ENCODE measurements at places on chromosomes 5 and 9.

DNA sequence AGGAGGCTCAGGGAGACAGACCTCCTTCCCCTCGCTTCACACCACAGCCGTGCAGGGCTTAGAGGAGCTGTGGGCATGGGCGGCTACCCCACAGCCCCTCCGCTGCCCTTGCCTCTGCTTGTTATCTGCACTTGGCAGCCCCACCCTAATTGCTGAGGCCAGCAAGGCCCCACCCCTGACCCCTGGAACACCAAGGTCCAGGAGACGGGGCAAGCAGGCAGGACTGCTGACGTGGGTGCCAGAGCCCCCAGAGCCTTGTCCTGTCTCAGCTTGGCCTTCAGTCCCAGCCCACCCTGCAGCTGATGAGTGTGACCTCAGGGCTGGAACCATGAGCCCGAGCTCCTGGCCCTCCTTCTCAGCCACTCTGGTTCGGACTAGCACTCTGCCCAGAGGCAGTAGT, 29.1 kb upstream of the NEURL1B start:
- DNase-seq = no peak

GRCh38 chr5:84650429-84650828, 265.7 kb upstream of the EDIL3 start:
- no peak for DNase-seq

DNA sequence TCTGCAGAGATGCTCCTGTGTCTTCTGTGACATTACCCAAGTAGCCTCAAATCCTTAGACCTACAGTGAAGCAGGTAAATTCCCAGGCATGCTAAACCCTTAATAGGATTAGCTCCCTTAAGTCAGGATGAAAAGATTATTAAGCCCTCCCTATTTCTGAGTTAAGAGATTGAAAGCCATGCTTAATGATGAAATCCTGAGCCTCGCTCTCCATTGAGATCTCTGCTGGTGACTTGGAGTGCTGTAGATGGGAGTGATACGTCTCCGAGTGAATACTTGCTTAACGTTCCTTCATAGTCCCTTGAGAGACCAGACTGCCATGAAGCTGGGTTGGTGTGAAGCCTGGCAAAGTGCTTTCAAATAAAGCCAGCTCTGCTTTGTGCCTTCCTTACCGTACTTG, 34.2 kb downstream of the AOPEP start:
- DNase-seq = no peak

DNA sequence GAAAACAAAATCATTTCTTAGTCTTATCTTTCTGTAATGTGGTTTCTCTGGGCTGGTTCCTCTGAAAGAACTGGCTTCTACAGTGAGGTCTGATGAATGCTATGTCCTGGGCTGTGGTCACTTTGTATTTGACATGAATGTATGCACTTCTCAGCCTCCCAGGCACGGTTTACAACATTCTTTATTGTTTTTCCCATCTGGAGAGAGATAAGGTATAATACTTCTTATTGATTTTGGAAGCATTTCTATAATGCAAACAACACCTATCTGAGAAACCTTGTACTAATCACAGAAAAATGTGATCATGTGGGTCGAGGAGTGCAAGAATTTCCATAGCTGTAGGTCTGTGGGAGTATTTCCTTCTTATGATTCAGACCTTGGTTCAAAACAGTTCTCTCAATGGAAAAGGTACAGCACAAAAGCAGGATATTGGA, 46.9 kb downstream of the ACTBL2 start:
- DNase-seq = no peak

- DNase-seq = no peak
Observed at GRCh38 chr9:97237311-97237786, 70.1 kb upstream of the CCDC180 start.

- no peak for DNase-seq
Observed at GRCh38 chr5:67214707-67215447, 18.3 kb upstream of the CD180 start.

DNA sequence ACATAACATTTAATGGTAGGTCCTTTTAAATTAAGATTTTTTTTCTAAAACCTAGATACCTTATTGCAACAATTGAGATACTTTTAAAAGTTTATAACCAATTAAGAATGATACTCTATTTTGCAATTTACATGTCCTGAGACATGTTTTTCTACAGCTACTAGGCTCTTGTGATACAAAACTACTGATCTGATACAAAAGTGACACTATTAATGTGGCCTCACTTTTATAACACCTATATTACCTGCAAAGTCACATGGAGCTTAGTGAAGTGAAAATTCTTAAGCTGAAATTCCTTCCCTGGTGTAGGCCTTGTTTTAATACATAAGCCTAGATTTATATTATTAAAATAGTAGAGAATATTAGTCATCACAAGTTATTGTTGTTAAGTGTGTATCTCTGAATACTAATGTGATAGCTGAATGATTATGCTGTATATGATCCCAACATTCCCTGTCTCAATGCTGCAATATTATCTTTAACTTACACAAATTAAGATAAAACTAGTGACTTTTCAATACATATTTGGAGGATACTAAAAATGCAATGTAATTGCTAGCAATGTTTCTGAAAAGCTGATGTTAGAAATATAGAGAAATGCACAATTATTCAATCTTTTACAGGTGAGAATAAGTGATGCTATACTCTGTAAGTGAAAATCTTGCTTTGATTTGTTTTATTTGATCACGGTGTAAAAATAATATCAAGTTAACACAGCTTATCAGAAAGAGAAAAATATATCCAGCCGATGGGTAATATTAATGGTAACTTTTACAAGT, 2.6 kb downstream of the NFIB start:
- DNase-seq = no peak

GRCh38 chr5:125411744-125412560, 665.5 kb upstream of the ZNF608 start:
- no peak for DNase-seq

DNA sequence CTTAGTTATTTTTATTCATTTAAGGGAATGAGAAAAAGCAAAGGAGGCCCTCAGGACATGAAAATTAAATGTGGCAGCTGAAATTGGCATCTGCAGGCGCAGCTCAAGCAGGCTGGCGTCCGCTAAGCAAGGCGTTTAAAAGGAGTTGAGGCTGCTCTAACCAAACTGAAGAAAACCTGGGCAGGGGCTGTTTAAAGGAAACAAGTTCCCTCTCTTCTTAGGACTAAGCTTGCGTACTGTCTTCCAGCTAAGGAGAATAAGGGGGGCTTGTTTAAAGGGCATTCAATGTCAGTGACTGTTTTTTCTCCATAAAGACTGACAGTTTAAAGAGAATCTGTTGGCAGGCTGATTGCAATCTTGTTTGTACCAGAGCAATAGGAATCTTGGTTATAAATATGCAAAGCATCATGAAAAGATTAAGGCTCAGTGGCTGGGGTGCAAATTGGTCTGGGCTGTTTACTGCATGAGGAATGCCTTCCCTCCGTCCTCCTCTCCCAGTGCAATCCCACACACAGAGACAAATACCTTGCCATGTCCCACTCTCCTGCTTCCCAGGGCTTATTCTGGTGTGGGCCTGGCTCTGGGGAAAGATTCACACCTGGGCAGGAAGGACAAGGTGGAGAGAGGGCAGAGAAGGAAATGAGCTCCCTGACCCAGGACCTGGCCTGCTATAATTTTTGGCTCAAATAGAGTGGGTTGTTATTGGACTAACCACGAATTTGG, 85.9 kb upstream of the LIFR start:
- no peak for DNase-seq

- no peak for DNase-seq
Observed at GRCh38 chr5:22460189-22460588, 393.0 kb downstream of the CDH12 start.

- no peak for DNase-seq
Observed at GRCh38 chr5:172319708-172320441, 36.3 kb upstream of the UBTD2 start.

- no peak for DNase-seq
Observed at GRCh38 chr5:52661903-52662595, 125.7 kb upstream of the ITGA1 start.

DNA sequence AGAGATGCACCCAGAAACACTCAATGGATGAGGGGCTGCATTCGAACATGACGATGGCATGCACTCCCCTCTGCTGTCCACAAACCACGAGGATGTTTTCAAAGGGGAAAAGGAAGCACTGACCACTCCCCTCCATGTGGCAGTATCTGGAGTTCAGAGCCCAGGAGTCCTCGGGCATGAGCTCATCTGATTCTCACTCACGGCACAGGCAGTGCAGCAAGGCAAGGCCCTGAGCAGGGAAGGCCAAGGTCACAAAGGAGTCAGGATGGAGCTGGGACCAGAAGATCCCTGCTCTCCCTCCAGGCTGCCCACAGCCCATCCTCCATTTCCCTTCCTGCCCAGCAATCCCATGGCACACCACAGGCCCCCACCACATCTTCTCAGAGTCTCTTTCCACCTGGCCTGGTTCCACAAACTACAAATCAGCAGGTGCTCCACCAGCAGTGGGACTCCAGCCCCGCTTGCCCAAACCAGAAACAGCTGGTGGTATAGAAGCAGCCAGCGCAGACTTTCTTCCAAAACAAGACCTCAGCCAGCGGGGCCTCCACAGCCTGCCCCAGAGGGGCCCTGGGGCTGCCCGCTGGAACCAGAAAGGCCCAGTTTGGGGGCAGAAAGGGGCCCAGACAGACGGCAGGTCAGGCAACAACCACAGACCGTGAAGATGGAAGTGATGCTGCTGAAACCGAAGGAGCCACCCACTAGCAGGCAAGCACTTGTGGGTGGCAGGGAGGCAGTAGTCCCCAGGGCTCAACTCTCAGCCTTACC, 12.2 kb downstream of the TNIP1 start:
- peak; percentile 59 for DNase-seq

DNA sequence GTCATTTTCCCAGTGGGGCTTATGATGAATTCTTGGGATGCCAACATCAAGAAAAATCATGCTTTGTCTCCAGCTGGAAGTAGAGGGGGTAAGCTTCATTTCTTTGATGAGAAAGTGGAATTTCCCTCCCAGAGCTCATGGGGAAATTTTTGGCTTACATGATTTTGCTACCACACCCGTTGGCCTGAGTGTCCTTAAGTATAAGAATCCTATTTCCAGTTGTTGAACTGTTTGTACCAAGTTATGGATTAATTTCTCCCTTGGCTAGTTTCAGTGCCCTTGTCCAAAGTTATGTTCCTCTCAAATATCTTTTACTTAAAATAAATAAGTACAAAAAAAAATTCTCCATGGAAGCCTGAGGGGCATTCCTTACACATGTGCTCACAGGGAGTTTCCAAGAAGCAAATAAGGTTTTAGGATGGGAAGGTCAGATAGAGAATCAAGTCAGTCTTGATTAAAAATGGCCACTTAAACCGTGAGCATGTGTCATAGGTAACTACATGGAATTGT, 82.3 kb downstream of the PTCD2 start:
- no peak for DNase-seq

- no peak for DNase-seq
Observed at GRCh38 chr5:32646061-32646969, 61.0 kb downstream of the SUB1 start.

DNA sequence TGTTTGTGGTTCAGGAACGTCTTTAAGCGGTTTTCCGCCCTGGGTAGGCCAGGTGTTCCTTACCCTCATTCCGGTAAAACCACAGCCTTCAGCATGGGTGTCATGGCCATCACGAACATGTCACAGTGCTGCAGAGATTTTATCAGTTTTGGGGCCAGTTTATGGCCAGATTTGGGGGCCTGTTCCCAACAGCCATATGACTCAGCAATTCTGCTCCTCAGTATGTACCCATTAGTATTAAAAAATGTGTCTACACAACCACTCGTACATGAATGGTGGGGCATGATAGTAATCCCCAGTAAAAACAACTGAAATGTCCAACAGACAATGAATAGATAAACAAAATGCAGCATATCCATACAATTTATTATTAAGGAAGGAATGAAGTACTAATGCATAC, 51.9 kb upstream of the TTC23L start:
- DNase-seq = no peak

DNA sequence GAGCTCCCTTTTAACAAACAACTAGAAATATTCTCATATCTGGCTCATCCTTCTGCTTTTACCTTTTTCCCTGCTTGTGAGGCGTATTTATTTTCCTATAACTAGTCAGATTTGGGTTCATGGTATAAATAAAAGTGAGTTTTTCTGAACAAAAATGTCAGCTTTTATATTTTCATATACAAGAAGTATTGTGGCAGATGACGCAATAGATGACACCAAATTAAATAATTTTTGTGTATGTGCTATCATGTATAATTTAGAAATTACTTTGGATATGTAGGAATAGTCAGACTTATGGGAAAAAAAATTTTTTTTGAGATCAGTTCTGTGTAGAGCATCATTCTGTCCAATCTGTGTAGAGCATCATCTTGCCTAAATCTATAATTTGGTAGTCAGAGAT, 45.7 kb upstream of the SLC27A6 start:
- DNase-seq = no peak

GRCh38 chr9:110255463-110256379, 586 bp downstream of the TXN start:
- peak; percentile 66 for DNase-seq

GRCh38 chr5:107325866-107326265, 344.9 kb downstream of the EFNA5 start:
- no peak for DNase-seq

DNA sequence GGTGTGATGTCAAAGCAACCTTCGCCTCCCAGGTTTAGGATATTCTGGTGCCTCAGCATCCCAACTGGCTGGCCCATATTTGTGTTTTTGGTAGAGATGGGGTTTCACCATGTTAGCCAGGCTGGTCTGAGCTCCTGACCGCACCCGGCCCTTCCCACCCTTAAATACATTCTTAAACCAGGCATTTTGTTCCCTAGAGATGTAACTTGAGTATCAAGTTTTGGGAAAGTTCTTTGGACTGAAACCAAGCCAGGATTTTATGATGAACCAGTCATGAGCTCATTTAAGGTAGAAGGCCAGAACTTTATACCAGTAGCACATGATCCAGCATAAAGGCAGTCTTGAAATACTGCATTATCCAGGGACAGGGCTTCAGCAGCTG, 3.5 kb downstream of the RPL7A start:
- DNase-seq = no peak

DNA sequence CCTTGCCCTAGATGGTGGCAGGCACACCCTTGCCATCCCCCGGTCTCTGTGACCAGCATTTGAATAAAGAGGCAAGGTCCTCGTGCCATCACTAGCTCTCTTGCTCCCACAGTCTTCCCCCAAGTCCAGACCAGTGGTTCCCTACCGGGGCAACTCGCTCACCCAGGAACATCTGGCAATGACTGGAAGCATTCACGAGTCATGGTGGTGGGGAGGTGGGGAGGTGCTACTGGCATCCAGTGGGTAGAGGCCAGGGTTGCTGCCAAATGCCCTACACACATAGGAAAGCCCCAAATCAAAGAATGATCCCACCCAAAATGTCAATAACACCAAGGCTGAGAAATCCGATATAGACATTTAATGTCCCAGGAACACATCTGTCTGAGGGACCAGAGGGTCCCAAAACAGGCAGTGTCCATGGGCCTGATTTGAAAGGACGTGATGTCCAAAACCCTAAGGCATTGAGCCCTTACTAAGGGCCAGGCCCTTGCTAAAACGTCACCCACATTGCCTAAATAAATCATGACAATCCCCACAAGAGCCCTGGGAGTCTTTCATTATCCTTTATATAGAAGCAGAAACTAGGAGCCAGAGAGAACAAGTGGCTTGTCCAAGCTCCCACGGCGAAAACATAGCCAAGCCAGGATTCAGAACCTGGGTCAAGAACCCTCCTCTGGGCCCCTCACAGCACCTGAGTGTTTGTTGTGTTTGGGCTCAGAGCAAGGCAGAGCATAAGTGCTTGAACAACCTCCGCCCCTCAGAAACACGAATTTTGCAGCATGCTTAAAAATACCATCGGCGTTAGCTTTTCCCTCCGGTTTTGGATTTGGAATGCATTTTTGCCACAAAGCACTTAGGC, 119.3 kb upstream of the WWC1 start:
- no peak for DNase-seq

- DNase-seq = no peak
Observed at GRCh38 chr9:95434116-95435073, 82.4 kb downstream of the PTCH1 start.

GRCh38 chr5:7468742-7469141, 72.8 kb downstream of the ADCY2 start:
- DNase-seq = no peak
